ENCODE measurements at places on chromosomes 5 and 9.

DNA sequence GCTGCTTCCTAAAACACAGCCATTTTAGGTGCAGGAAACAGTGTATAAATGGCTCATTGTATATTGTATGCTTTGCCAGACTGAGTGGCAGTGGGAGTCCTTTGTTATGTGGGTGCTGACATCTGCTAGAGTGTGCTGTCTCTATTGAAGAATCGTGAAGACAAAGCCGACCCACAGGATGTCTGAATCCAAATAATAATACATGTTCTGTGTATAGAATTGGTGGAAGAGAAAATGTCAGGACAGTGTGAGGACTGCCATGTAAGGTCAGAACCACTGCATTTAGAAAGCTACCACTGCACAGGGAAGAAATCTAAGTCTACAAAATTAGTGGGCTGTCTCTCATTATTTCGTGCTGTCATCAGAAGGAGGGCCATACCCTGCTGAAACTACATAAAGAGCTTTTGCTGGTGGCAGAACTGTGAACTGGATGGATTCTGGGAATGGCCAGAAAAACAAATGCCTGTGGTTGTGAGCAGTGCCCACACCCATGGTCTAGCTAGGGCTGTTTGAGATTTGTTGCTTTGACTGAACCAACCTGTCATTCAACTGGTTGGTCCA lies 2.5 kb downstream of the IL7R start:
- DNase-seq: no peak

GRCh38 chr9:16846367-16846766 lies 24.1 kb downstream of the BNC2 start:
- DNase-seq: no peak

DNA sequence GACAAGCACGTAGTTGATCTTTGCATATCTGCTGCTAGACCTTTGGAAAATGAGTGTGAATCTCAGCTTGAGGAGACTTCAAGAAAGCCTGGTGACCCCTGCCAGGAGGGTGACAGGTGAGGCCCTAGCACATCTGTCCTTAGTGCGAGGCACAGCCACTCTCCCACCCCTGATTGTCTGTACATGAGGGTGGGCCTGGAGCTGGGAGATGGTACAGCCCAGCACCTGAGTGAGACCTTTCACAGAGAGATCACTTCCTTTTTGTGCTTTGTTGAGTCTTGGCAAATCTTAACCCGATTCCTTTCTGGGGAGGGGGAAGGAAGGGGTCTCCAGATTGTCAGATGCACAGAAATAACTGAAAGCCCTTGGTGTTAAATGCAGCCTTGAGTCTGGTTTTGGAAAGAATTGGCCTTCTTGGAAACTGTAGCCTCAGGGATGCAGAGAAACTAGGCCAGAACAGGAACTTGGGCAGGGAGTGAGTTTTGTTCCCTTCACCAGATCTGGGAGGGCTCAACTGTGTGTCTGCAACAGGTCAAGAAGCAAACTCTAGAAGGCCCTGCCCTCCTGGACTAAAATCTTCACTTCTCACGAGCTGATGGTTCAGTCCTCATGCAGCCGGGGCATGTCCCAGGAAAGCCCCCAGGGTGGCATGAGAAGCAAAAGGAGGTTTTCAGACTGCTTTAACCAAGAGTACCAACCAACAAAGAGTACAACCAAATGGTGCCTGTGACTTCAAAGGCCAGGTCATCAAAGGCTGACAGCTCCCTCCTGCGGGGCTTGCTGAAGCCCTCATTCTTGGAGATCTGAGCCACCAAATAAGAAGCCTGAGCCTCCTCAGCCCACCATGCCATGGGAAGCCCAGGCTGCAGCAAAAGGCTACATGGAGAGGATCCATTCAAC lies 20.8 kb upstream of the SEMA4D start:
- DNase-seq: no peak

GRCh38 chr9:137309368-137310188 lies 7.5 kb upstream of the NRARP start:
- no peak for DNase-seq

GRCh38 chr5:77620405-77620804 lies 18.1 kb downstream of the OTP start:
- DNase-seq: no peak

DNA sequence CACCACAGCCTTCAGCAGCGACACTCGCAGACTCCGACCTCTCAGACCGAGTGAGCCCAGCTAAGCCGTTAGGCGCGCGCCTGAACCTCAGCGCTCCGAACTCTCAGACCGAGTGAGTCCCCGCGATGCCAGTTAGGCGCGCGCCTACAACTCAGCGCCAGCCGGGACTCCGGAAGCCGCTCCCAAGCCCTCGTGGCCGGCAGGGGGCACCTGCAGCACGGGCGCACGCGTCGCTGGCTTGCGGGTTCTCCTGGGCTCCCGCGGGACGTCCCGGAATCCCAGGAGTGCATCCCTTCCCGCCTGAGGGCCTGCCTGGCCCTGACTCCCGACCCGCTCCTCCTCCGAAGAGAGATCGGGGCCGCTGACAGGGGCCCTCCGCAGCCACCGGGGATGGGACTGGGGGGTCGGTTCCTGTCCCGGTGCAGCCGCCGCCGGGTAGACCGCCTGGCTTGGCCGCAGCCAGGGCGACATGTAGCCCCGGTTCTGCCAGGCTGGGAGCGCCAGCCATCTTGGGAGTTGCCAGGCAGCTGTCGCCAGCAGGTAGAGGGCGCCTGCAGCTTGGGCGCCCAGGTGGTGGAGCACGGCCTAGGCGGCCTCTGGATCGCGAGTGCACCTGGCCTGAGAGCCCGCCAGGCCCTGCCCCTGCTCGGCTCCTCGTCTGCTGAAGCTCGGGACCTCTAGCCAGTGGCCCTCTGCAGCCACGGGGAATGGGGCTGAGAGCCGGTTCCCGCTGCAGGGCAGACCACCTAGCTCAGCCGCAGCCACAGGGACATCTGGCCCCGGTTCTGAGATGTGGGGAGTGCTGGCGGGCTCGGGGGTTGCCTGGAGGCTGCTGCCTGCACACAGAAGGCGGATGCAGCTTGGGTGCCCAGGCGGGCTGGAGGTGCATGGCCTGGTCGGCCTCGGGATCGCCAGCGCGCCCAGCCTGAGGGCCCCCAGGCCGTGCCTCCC lies at the start of gene ANKRD18A:
TSS of gene ANKRD18A (minus strand) at position 114 of the 951 bp plus-strand sequence. CDS start 311 bp downstream, outside the sequence.
- no peak for DNase-seq

DNA sequence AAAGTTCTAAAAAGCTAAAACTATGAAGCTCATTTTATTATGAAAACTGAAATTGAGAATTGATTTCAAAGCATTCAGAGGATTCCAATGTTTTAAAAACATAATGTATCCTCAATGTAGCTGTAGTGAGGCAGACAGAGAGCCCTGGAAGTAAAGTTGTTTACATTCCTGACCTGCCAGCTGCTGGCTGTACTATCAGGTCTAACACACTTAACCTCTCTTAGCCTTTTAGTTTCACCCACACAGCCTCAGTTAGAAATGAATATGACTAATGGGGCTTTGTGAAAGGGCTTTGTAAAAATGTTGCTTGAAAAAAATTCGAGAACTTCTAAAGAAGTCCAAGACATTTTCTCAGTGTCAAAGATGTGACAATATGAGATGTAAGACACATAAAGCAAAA lies 122.6 kb downstream of the FBXL17 start:
- no peak for DNase-seq

DNA sequence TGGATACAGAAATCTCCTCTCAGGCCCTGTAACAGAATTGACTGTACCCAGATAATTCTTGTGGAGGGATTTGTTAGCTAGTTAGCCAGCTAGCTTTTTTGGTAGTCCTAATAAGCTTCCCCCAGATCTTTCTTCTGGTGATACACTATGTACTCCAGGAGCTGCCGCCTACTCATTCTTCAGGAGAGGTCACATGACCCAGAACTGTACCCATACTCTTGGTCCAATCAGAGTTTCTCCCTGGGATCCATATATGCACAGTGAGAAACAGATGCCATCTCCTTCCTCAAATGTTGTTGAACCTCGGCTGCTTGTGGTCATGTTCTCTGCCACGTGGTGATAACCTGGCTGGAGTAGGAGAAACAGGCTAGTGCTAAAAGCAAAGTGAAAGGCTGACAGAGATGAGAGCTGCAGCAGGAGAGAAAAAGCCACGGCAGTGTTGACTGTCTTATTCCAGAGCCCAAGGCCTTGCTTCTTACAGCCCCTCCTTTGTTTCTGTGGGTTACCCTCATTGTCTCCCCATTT lies 123.0 kb upstream of the RFX3 start:
- no peak for DNase-seq

DNA sequence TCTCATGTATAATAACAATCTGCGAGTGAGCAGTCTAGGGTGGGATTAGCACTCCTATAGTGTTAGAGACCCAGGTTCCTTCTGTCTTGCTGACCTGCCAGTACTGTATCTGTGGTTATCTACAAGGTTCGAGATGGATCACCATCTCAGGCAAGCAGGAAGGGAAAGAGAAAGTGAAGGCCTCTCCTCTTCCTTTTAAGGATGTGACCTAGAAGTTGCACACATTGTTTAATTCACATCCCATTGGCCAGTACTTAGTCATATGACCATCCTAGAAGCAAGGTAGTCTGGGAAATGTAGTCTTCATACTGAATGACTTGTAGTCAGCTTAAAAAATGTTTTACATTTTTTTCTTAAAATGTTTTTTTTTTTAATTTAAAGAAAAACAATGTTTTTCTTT lies 168.6 kb downstream of the CARTPT start:
- peak; percentile 38 for DNase-seq

DNA sequence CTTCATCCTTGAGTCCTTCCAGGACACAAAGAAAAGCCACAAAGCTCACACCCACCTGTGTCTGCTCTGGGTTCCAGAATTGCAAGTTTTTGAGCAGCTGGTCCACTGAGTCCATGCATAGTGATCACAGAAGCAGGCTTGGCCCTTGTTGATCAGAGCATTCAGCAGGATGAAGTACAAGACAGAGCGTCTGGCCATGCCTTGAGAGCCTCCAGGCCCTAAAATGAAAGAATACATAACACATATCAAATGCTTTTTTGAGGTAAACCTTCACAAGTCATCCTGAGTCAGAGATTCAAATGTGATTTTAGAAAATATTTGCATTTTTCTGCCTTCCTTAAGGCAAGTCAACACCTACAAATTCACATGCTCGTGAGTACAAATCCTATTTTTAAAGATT lies 10.3 kb downstream of the C6 start:
- no peak for DNase-seq

Data from hematopoietic multipotent progenitor cell treated with erythropoietin and hydrocortisone succinate and interleukin-3 and kit ligand, for 15 days (in vitro differentiated cells).